ENCODE measurements at places on chromosomes 7 and 10. TPM values are rescaled to one million over a fixed set of nuclear protein-coding genes. Genes with fewer than 3 reads are reported as not detected.

DNA sequence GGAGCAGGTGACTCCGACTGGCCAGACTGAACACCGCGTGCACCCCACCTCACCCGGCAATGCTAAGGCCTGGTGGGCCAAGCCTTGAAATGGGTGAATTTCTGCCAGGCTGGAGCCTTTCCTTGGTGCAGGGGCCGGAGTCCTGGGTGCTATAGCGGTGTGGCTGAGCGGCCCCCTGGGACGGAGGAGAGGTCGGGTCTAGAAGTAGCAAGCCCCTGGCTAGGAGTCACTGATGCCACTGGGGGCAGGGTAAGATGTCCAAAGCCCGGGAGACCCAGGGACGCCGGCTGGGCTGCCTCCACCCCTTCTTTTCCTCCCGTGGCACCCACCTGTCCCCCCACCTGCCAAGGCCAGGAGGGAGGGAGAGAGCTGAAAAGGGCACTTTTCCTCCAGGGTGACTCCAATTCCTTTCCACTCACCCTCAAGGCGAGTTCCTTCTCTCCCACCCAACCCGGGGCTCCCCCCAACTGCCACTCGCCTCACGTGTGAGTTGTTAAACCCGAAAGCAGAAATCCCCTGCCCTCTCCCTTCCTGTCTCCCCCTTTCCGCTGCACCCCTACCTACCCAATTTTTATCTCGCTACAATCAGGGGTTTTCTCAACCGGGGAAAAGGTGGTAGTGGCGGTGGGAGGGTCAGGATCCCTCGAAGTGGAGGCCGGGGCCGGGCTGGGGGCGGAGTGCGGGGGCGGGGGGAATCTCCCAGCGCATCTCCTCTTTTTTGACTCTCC is 6.0 kb upstream of the GATA3 start:
- no peak overlapping the region for H3K4me3 ChIP-seq
- H3K36me3 ChIP-seq = no peaks in the 10 kb centered on the region
- peaks cover 97% of the 10 kb centered on the region for H3K27me3 ChIP-seq
- peak; percentile 70 for DNase-seq
- peaks cover 89% of the 10 kb centered on the region for H3K4me1 ChIP-seq

DNA sequence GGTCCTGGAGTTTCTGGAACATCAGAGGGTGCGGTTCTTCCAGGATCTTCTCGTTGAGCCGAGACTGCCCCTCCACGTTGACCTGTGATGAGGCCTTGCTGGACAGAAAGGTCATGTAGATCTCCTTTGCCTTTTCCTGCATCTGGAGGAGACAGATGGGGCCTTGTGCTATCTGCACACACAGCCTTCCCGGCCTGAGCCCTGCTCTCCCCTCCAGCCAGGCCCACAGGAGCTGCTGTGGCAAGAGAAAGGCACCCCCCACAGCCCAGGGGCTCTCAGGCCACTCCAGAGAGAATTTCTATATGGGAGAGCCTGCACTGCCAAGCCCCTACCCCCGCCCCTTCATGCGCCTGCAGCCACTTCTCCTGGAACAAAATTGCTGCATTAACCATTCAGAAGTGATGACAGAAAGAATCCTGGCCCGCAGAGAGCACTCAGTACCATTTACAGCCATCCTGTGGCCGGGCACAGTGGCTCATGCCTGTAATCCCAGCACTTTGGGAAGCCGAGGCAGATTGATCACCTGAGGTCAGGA is 26.9 kb downstream of the RGS10 start:
- H3K4me3 ChIP-seq = peak overlapping the region; percentile 40
- H3K27me3 ChIP-seq = no peaks in the 10 kb centered on the region
- H3K27ac ChIP-seq = peak overlapping the region; percentile 58
- no peak for DNase-seq
- H3K4me1 ChIP-seq = peaks cover 75% of the 10 kb centered on the region

DNA sequence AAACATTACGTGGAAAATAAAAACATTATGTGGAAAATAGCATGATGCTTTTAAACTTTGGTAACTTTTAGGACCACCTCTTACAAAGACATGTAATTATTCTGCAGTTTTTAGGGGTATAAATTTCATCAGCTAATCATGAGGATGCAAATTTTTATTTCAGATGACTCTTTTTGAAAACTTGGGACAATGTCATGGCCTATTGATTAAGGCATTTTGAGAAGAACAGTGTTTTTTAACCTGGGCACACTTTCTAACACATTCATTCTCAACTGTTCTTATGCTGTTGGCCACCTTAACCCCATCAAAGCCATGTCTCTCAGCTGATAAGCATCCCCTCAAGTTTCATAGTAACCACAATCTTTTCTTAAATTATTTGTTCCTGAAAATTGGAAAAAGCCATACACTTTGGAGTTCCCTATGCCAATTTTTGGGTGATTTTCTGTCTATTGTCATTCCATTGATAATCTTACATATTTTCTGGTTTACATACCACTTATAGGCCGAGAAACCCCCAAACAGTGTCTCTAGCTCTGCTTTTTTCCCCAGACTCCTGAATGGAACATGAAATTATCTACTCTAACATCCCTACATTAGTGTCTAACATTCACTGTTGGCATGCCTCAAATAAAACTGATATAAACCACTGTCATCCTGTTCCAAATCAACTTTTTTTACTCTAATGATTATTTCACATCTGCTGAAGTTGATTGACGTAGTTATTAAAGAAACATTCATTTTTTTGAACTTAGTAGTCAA is 14.6 kb downstream of the AKR1C3 start:
- no peaks in the 10 kb centered on the region for H3K36me3 ChIP-seq
- no peaks in the 10 kb centered on the region for H3K27me3 ChIP-seq

GRCh38 chr7:45347804-45348203 is 190.2 kb downstream of the RAMP3 start:
- H3K27ac ChIP-seq = no peak overlapping the region
- no peaks in the 10 kb centered on the region for H3K36me3 ChIP-seq
- H3K4me1 ChIP-seq = no peaks in the 10 kb centered on the region
- no peak for DNase-seq
- no peaks in the 10 kb centered on the region for H3K27me3 ChIP-seq

GRCh38 chr7:7772397-7772821 is 54.0 kb upstream of the RPA3 start:
- no peak overlapping the region for H3K27ac ChIP-seq
- H3K4me1 ChIP-seq = peaks cover 13% of the 10 kb centered on the region
- no peaks in the 10 kb centered on the region for H3K27me3 ChIP-seq
- peak overlapping the region; percentile 21 for H3K4me3 ChIP-seq

Gene RBM28
- 77.8 TPM for total RNA-seq

DNA sequence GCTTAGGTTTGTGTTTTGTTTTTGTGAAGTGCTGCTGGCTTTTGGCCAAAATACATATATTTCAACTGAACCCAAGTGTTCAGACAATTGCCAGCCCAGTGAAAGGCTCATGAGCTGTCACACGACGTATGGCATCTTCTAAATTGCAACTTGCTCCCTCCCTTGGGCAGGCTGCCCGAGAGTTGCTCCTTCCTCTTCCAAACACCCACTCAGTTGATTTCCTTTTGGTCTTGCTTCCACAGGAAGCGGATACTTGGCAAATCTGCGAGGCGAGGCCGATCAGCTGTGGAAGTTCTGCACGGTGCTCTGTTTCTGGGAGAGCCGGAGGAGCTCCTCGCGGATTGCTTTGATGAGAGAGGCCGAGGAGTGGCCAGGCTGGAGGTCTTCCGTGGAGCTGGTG is 39.6 kb upstream of the ATP6V0A4 start:
- H3K4me1 ChIP-seq = no peaks in the 10 kb centered on the region
- H3K4me3 ChIP-seq = no peak overlapping the region
- H3K27ac ChIP-seq = no peak overlapping the region
- H3K27me3 ChIP-seq = peaks cover 4% of the 10 kb centered on the region

DNA sequence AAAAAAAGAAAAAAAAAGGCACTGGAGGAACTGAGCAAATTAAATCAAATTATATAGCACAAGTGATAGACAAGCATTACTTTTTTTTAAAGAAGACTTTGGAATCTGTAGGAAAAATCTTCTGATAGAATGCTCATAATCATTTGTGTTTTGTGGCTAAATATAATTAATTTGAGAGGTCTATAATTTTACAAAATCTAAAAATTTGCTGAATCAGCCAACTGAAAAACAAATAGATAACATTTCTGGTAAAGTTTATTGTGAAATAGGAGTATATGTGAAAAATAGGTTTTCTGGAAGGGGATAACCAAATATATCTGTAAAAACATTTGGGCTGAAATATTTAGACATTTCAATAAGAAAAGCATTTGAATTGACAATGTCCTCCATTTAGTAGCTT is 844.9 kb upstream of the COBL start:
- H3K4me1 ChIP-seq = no peaks in the 10 kb centered on the region
- no peaks in the 10 kb centered on the region for H3K36me3 ChIP-seq
- no peaks in the 10 kb centered on the region for H3K27me3 ChIP-seq
- H3K4me3 ChIP-seq = no peak overlapping the region
- no peak for DNase-seq
- no peak overlapping the region for H3K27ac ChIP-seq

DNA sequence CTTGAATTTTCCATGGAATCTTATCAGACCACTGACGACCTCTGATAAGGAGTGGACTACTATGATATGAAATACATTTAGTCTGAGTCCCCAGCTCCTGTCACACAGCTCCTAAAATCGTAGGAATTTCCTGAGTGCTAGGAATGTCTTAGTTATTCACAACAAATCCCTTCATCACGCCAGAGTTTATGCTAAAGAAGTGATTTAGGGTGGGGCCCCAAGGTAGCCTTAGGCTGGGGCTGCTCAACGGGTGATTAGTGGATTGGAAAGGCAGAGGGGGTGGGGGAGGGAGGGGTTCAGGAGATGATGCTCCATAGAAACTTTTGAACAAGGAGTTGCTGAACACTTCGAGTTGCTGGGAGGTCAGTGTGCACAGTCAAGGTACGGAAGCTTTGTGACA is 7.0 kb upstream of the TET1 start:
- no peak overlapping the region for H3K4me3 ChIP-seq
- no peak overlapping the region for H3K27ac ChIP-seq
- no peaks in the 10 kb centered on the region for H3K4me1 ChIP-seq
- DNase-seq = no peak

DNA sequence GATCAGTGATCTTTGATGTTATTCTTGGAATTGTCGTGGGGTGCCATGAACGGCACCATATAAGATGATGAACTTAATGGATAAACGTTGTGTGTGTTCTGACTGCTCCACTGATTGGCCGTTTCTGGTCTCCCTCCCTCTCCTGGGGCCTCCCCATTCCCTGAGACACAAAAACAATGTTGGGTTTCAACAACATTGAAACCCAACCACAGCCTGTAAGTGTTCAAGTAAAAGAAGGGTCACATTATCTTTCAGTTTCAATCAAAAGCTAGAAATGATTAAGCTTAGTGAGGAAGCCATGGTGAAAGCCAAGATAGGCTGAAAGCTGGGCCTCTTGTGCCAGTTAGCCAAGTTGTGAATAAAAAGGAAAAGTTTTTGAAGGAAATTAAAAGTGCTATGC is 19.5 kb downstream of the EN2 start:
- H3K27ac ChIP-seq = no peak overlapping the region
- H3K4me1 ChIP-seq = no peaks in the 10 kb centered on the region
- DNase-seq = no peak

DNA sequence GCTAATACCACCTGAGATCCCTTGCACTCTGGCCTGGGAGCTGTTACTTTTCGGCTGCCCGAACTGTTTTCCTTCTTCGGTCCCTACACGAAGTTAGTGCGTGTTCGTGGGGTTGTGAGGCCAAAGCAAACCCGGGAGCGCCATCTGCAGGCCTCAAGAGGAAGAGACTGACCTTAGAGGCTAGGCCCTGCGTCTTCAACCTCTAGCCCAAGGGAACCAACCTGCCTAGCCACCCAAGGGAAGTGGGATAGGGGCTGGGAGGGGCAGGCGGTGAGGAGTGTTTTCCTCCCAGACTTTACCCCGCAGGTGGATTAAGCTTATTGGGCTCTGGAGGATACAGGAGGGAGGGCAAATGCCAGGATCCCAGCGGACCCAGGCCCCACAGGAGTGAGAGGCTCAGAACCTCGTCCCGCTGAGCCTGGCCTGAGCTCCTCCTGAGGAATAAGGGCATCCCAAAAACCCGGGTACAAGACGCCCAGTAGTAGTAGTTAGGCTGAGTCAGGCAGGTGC is 1.7 kb upstream of the PAX2 start:
- peak; percentile 37 for DNase-seq
- peaks cover 18% of the 10 kb centered on the region for H3K4me1 ChIP-seq
- peaks cover 58% of the 10 kb centered on the region for H3K27me3 ChIP-seq
- no peak overlapping the region for H3K4me3 ChIP-seq

DNA sequence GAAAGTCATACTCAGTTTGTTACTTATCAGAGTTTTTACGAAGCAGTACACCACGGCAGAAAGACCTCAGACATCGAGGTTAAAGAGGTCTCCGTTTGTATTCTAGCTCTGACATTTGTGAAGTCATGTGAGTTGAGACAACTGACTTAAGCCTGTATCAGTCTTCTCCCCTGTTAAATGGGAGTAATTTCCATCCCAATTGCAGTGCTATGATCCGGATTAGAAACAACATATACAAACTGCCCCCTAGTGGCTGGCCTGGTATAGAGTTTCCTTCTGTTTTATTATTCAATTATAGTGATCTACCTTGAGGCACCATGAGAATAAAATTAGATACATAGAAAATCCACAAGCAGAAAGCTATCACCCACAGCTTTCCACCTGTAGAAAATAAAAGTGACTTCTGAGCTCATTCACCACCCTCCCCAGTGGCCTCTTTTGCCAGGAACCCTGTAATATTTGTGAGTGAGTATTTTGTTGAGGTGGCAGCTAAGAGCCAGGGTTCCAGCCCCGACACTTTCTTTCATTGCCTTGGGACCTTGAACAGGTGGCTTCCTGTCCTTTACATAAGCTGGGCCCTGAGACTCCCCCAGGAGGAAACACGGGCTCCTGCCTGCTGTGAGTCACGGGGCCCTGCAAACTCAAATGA is 607.2 kb upstream of the MGMT start:
- H3K27me3 ChIP-seq = no peaks in the 10 kb centered on the region
- no peaks in the 10 kb centered on the region for H3K4me1 ChIP-seq
- H3K4me3 ChIP-seq = no peak overlapping the region
- H3K36me3 ChIP-seq = no peaks in the 10 kb centered on the region

Gene SLC37A3
- total RNA-seq = 56.6 TPM

- no peak for DNase-seq
- H3K27ac ChIP-seq = no peak overlapping the region
- H3K36me3 ChIP-seq = no peaks in the 10 kb centered on the region
- H3K27me3 ChIP-seq = no peaks in the 10 kb centered on the region
Observed at GRCh38 chr10:129032372-129033313, 434.4 kb upstream of the MGMT start.

Gene ECHDC3
- 0.77 TPM for total RNA-seq

Gene SP4
- total RNA-seq = 20.0 TPM

Gene HOXA2
- total RNA-seq = not detected

GRCh38 chr10:87842776-87843497 is 20.4 kb downstream of the KLLN start:
- no peaks in the 10 kb centered on the region for H3K27me3 ChIP-seq
- DNase-seq = no peak
- no peaks in the 10 kb centered on the region for H3K36me3 ChIP-seq
- no peaks in the 10 kb centered on the region for H3K4me1 ChIP-seq
- no peak overlapping the region for H3K27ac ChIP-seq

DNA sequence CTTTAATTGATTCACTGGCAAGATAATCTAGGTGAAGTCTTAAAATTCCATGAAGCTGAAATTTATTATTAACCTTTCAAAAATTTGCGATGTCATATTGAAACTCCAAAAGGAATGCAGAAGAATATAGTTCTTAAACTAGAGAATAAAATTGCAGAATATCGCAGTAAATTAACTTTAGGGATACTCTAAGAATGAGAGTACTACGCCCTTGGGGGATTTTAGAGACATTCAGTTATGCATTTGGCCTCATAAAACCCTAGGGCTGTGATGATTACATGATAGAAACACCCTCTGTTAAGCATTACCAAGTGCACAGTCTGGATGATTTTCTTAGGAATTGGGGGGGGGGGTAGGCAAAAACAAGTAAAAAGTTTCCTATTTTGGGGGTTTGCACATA is 3.7 kb downstream of the WNT2 start:
- H3K27ac ChIP-seq = no peak overlapping the region
- H3K4me1 ChIP-seq = no peaks in the 10 kb centered on the region
- DNase-seq = no peak
- H3K36me3 ChIP-seq = no peaks in the 10 kb centered on the region
- no peak overlapping the region for H3K4me3 ChIP-seq

Gene TBX20
- not detected for total RNA-seq
